ENCODE measurements at places on chromosomes 1 and 21. TPM values are rescaled to one million over a fixed set of nuclear protein-coding genes. Genes with fewer than 3 reads are reported as not detected.

Gene KRTAP21-2
- total RNA-seq = not detected

Gene PLEKHM2
- 24.7 TPM for total RNA-seq

DNA sequence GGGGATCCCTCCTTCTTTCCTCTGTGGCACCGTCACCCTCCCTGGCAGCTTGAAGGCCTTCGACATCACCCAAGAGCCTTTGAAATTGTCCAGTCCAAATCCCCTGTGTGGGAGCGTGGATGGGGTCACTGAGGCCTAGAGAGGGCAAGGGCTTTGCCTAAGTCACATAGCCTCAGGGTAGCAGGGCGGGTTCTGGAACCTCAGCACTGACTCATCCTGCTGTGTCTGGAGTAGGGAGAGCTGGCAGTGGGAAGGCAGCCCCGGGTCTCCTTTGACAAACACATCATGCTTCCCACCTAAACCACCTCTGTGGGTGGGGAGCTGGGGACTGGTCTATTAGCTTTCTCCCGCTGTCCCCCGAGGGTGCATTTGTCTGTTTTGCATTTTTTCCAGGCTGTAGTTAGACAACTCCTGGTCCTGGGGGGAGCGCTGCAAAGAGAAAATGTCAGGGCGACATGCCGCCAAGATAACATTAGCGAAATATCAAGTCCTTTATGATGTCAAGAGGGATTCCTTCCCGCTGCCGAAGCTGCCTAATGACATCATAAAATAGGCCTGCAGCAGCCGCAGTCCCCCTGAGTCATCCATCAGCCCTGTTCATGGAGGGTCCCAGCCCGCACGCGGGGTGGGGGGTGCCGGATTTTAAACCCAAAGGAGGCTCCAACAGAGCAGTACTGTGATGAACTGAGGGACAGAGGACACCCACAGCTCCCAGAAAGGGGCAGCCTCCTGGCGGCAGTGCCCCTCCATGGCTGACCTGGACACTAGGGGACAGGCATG lies 77.0 kb upstream of the POU3F1 start:
- DNase-seq = no peak

GRCh38 chr1:248611883-248612414 lies 14.4 kb upstream of the OR2T10 start:
- DNase-seq = no peak

DNA sequence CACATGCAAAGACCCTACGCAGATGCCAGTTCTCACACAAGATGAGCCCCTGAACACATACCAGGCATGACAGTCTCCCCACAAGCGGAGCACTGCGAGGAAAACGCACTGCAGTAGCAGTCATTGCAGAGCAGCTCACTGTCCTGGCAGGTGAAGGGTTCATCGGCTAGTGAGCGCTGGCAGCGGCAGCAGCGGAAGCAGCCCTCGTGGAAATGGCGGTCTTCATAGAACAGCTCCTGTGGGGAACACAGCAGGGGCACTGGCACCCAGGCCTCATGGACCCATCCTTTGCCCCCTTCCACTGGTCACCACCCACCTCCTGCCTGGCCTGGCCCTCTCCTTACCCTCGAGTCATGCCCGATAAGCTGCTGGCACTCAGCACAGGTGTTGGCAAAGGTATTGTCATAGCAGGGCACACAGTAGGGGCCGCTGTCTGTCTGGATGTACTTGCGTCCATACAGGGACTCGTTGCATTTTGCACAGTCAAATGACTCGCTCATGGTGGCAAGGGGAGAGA lies 6.3 kb downstream of the FHL3 start:
- no peak for DNase-seq

DNA sequence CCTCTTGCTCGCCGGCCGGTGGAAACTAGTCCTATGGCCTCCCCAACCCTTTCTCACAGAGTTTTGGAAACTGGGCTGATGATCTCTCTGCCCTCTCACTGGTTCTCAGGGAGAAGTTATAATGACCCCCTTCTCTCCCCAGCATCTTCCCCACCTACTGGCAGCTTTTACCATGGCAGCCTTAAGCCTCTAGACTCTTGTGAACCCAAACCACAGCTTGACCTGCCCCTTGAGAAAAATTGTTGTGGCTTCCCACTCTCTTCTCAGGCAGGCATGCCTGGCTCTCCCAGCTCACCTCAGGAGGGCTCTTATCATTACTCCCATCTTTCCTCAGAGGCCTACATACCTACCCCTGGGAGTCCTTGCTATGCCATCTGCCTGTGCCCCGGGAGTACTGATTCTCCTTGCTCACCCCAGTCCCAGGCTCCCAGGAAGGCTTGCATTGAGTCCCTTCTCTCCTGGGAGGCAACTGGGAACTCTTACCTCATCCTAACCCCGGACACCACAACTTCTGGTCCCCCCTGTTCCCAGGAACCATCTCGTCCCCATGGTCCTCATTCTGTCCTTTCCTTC lies 1.6 kb downstream of the NSUN4 start:
- peak; percentile 55 for DNase-seq

DNA sequence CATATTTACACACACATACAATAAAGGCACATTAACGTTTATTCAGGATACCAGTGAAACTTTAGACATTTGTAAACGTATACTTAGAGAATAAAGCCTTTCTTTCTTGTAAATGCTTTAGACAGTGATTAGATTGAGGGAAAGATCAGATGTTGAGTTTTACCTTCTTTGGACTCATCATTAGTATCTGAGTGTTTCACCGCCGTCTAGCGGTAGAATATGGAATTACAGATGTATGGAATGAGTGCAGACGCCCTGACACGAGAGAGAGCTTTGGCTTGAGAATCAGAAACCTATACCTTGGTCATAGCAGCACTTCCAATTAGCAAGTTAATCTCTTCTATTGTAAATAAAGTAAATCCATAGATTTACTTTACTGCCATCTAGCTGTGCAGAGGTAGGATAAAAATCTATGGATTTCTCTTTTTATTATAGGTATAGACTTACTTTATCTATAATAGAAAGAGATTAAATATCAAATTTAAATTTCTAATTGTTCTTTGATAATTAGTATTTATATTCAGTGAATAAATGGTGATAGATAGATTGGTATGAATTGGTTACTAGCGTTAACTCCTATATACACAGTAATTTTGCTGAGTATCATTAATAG lies 12.6 kb downstream of the FLG2 start:
- DNase-seq = peak; percentile 52

- no peak for DNase-seq
Measured at GRCh38 chr1:119012383-119012782, 24.2 kb upstream of the TBX15 start.

- peak; percentile 1 for DNase-seq
Measured at GRCh38 chr21:17050156-17050555, 462.7 kb upstream of the CXADR start.

GRCh38 chr1:107897438-107898345 lies 67.3 kb downstream of the VAV3 start:
- no peak for DNase-seq

- peak; percentile 9 for DNase-seq
Measured at GRCh38 chr1:244097523-244098405, 46.7 kb downstream of the ZBTB18 start.

GRCh38 chr1:2800664-2801045 lies 838 bp downstream of the TTC34 start:
- no peak for DNase-seq

DNA sequence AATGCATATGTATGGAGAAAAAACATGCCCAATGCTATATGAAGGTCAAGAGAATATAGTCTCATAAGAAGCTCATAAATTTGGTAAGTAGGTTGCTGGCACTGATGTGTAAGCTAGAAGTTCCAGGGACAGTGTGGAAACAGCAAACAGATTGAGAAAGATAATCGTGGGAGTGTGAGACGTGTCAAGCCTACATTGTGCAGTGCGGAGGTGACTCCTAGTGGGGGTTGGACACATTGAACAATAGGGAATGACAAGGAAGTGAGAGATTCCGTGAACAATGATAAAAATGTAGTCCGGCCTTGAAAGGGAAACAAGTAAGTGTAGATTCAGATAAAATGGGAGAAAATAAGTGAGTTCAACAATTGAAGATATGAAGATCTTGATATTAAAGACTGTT lies 788.4 kb upstream of the PRMT6 start:
- no peak for DNase-seq
